ENCODE measurements at places on chromosomes 7 and 10. TPM values are rescaled to one million over a fixed set of nuclear protein-coding genes. Genes with fewer than 3 reads are reported as not detected.

LIPJ gene
- polyA plus RNA-seq, result not detected

ETV1 gene
- 25.4 TPM for polyA plus RNA-seq

ZNF365 gene
- 21.0 TPM for polyA plus RNA-seq

MCM10 gene
- polyA plus RNA-seq, result 0.12 TPM

GGCT gene
- 47.5 TPM for polyA plus RNA-seq

LRMDA gene
- polyA plus RNA-seq, result 4.1 TPM

HABP2 gene
- not detected for polyA plus RNA-seq

HOGA1 gene
- polyA plus RNA-seq, result 2.7 TPM

PRSS2 gene
- not detected for polyA plus RNA-seq

Measured in Purkinje cell (primary cell).